ENCODE measurements at places on chromosomes 12 and 14.
A peak's percentile ranks its signal among the peaks of the same experiment; 100 is the strongest.

GRCh38 chr14:102490456-102490855, 19.1 kb downstream of the ANKRD9 start:
- no peak for DNase-seq

DNA sequence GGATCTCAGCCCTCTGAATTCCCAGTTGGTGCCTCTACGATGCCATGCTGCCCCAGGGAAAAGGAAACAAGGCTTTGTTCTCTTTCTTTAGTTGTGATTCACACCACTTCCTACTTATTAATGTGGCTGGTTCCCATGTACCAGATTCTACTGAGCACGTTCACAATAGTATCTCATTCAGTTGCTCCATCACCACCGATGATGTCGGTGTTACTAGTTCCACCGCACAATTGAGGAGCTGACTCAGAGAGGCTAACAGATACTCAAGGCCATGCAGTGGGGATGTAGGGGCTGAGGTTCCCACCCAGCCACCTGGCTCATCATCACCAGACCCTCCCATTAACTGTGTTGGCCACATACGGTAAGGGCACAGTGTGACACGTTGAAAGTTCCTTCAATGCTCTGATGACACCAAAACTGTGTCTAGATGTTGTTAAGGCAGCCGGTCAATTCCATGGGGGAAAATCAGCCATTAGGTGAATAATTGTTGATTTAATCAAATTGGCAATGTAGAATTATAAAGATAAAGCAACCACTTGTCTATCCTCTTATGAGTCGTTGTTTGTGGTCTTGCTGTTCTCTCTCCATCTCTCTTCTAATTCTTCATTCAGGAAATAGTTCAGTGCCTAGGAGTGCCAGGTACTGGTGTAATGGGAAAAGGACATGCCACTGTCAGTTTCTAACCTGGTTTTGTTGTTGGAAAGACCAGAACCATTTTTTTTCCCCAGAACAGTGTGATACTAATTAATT, 244.2 kb upstream of the CRY1 start:
- DNase-seq: no peak

- DNase-seq: no peak
Measured at GRCh38 chr14:55019968-55020554, 6.8 kb downstream of the WDHD1 start.

DNA sequence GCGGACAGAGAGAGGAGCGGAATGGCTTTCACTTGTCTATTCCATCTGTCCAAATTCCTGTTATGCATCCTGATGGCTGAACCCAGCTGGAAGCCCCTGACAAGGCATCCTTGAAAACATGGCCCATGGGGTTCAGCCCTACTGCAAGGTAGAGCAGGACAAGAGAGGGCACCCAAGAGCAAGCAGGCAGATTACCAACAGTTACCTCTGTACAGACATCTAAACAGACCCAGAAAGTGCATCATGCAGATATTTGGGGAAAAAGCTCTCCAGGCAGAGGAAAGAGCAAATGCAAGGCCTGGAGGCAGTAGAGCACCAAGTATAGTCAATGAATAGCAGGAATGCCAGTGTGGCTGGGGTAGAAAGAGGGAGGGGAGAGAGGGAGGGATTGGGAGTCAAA, 407.5 kb downstream of the PCNX1 start:
- DNase-seq: no peak

DNA sequence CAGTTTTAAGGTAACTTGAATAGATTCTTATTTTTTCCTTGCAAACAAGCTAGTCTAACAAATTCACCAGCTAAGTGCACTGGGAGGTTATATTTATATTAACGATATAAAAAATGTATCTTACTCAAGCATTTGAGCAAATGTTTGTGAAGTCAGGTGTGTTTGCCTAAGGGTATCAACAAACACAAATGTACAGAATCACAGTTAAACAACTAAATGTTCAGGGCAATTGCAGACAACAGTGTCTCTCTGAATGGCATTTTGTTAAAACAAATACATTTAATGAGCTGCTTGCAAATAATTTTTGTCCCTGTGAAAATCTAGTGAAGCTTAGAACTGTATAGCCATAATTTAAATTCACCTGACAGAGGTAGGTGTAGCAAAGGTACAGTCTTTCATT, 28.2 kb upstream of the FLRT2 start:
- DNase-seq: no peak

DNA sequence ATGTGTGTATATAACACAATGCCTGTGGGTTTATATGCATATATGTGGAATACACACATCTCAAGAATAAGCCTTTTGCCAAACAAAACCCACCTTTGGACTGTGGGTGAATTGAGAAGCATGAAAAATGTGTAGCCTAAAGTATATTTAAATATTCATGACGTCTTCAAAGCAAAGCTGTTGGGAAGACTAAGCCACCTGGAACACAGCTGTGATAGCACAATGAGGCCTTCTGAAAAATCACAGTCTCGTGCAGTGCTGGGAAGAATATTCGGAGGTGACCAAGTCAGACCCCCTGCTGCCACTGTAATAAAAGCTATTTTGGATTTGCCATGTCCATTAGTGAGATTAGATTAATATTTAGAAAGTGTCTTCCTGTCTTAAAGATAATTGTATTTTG, 51.5 kb downstream of the SUDS3 start:
- no peak for DNase-seq

- DNase-seq: no peak
Measured at GRCh38 chr12:131527736-131528135, 183.2 kb upstream of the SFSWAP start.

DNA sequence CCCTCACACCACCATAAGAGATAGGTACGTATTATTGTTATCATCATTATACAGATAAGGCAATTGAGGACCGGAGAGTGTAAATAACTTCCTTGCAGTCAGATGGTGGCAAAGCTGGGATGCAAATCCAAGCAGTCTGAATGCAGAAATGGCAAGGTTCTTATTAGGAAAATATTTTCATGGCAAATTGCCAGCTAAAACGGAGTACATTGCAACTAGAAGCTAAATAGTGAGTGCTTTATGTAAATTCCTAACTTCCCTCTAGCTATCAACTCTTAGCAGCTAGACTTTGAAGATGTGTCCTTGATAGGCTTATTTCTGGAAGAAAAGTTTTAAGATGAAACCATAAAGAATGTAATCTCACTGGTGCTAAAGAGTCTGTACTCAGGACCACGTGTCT, 323.9 kb upstream of the DIO2 start:
- DNase-seq: no peak

DNA sequence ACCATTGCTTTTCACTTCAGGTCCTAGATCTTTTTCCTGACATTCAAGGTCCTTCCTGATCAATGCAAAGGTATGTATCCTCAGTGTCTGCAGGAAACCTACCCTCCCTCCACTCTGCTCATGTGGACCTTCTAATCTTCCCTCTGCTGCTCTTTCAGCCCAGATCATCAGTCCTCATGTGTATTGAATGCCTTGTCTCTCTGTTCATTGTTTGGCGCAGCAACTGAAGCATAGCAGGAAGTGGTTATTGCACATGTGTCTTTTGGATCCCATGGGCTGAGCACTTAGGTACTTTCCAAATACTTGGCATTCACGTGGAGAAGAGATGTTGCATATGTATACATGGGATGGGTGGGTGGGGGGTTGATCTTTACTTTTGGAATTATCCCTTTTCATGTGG, 4.3 kb upstream of the NIN start:
- no peak for DNase-seq

DNA sequence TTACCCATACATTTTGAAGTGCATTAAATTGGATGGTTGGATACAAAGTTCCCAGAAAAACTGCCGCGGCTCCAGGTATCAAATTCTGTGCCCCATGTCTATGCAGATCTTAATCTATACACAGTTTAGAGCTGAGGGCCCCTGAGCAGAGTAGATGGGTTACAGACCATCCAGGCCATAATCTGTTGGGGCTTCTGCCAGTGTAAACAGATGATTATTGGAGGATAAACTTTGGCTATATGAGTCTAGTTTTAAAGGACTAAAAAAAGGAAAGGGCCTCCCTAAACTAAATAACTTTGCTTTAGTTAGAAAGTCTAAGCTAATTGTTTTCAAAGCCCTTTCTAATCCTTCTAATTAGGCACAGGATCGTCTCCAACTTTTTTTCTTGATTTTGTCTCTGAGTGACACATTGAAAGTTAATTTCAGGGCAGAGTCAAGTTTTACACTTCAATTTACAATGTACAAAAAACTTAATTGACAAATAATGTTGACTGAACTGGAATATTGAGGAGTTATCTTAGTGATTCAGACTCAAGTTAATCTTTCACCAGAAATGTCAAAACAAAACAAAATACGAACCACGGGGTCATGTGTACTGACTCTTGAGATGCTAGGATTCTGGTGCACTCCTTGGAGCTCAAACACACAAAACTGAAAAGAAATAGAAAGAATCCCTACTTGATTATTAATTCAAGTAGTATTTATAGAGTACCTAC, 133.9 kb upstream of the SCAF11 start:
- DNase-seq: no peak

- peak; percentile 82 for DNase-seq
Measured at GRCh38 chr14:23153851-23154796, 29.3 kb downstream of the SLC7A8 start.

DNA sequence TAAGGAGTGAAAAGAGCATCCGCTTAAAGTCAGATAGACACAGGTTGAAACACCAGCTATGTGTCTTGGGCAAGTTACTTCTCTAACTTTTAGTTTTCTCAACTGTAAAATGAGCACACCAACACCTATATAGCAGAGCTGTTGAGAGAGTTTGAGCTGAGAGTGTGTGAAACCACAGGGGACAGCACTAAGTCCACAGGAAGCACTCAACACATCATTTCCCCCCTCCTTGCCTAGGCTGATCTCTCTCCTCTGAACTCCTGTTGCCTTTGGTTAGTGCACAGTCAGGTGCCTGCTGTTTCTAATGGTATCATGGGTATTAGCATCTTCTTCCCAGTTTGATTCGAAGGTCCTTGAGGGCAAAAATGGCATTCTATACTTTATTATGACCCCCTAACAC, 176.7 kb downstream of the DPF3 start:
- DNase-seq: no peak

DNA sequence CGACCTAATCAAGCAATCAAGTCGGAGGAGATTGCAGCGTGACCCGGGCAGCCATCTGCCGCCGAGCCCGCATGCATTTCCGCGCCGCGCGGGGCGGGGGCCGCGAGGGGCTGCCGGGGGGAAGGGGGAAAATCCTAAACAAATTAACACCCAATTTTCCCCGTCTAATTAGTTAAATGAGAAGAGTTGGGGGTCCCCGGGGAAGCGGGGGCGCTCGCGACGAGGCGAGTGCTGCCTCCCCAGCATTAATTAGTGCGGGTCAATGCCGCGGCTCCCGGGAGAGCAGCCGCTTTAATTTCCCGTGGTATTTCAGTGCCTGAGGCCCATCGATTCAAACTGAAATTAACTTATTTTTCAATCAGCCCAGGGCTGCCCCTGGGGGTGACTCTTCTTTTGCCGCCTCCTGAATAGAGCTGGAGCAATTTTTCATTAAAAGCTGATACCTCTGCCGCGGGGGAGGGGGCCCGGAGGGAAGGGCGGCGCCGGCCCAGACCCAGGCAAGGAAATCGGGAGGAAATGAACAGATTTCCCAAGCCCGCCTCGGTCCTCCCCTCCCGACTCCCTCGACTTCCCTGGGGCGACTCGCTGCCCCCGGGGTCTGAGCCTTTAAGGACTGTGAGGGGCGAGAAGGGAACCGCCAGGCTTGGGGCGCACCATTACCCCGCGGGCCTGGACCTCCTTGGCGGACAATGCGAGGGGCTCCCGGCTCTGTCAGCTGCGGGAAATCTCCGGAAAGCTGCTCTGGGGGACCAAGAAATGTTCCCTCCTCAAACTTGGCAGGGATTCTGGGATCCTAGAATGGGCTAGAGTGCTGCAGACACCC, 18.9 kb downstream of the VSX2 start:
- DNase-seq: no peak

DNA sequence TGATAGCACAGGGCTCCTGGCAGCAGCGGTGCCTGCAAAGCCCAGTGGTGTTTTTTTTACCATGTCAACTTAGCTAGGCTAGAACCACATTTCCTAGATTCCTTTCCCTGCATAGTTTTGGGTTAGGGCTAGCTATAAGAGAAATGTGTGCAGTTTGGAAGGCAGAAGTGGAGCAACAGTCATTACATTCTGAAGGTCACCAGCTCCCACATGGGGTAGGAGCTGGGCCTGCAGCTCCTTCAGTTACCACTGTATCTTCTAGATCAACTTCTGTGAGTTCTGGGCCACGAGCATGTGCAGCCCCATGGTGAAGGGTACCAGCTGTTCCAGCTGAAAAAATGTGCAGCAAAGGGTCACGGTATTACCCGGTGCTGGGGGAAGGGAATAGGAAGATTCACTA, 2.3 kb upstream of the SLC25A3 start:
- DNase-seq: no peak

DNA sequence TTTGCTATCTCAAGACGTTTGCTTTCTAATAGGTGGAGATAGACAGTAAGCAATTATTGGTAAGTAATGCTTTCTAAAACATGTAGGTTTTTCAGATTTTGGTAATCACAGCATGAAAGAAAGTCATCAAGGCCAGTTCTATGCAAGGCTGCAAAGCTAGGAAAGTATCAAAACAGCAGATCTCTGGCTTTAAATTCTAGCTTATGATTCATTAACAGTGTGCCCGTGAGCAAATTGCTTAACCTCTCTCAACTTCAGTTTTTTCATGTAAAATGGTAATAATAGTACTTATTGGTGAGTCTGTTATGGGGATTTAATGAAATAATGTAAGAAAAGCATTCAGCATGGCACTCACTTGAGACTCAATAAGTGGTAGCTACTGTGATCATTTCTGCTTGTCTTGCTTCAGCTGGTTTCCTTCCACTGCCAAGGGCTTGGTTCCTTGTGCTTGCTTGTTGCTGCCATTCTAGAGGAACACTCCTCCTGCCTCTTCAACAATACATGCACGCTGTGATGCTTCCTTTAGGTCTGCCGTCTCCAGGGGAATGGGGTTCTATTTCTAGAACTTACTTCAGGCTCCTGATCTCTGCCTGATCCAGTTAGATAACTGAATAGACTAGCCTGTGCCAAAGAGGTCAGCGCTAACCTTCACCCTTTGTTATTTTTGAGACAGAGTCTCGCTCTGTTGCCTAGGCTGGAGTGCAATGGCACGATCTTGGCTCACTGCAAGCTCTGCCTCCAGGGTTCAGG, 88.4 kb downstream of the CAND1 start:
- DNase-seq: no peak

- no peak for DNase-seq
Measured at GRCh38 chr14:75323571-75323970, 44.9 kb downstream of the FOS start.

DNA sequence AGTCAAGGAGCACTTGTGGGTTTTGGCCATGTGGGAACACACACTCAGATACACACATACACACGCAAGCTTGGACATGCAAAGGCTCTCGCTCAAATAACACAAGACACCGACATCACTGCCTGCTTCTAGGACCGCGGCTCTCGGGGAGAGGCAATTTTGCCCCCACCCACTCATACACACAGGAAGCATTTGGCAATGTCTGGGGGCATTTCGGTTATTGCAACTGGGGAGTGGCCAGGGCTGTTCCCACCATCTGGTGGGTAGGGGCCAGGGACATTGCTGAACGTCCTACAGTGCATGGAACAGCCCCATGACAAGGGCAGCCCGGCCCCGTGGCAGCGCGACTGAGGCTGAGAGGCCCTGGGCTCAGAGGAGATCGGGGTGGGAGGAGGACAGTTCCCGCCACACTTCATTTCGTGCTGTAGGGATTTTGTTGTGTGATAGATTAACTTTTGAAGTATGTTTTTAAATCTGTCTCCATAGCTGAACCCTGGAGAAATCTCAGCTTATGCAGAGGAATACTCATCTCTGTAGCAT, 35.6 kb downstream of the RIMBP2 start:
- DNase-seq: no peak
